ENCODE measurements at places on chromosomes 5 and 9.

DNA sequence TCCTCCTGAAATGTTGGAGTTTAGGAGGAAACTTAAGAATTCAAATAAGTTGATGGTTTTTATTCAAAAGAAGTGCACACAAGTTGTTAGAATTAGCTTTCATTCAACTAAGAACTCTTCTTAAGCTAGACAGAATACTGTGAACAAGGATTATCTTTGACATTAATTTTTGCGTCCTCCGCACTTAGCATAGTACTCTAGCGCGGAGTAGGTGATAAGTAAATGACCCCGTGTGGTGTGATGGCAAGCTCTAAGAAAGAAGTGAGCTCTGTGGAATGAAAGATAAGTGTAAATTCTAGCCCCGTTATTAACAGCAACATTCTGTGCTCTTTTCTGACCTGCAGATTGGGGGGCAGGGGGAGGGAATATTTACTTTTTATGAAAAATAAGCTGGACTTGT, 1.0 kb downstream of the BRIX1 start:
- DNase-seq = no peak

DNA sequence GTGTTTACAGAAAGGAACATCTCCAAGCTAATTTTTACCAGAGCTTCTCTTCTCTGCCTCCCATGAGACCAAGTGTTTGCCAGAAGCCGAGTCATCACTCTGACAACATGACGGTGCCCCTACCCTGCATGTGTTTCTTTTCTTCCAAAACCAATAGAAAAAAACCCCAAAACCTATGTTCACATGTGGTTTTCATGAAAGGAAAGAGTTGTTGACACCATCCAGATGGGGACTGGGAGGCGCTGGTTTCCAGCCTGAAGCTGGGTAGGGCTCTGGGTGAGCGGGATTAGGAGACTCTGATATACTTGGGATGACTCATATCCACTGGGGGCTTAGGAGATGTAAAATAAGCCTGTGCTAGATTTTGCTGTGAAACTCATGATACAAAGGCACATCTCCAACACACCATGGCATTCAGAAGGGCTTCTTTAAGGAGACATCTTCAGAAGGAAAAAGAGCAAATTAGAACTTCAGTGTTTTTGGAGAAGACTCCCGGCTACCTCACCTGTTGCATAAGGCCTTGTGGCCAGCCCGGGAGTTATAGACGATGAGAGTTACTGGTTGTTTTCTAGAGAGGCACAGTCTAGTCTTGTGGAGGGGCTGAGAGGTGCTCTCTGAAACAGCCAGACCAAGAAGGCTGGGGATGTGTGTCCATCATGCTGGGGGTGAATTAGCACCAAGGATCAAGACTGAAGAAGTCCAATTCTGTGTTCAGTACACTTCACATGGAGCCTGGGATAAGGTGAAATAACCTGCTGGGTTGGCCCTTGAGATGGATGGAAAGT, 108.9 kb upstream of the LHFPL2 start:
- DNase-seq = no peak

DNA sequence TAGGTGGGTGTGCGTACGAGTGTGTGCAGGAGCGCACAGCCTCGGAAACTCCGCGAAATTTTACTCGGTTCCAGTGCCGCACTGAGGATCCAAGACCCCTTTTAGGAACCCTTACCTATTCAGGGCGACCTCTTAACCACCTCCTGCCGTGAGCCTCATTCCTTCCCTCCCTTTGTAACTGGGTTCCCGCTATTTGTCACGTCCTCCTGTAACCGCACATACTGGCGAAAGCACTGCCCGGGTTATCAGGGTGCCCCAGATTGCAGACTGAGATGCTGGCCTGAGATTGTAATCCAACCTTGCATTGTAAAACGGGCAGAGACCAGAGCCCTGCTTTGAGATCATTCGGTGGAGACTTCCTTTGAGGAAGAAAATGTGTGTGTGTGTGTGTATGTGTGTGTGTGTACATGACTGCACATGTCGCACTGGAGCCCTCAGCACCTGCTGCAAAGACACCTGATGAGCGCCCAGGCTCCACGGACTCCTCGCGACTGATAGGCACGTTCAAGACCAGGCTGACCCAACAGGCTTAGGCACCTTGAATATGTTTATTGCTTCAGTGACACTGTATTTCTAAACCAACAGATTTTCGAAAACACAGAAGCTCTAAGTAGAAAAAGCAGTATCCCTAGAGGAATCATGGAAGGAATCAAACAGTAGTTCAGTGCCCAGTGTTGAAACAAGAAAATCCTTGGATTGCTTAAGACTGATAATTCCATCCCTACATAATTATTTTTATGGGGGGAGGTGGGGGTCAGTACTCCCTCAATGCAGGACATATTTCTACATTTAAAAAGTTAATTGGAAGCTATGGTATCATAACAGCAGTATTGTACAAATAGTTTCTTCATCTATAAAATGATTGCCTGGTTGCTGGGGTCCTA, 86.5 kb upstream of the TNFAIP8 start:
- no peak for DNase-seq

GRCh38 chr9:93368437-93368836, 83.0 kb upstream of the FAM120A start:
- no peak for DNase-seq

DNA sequence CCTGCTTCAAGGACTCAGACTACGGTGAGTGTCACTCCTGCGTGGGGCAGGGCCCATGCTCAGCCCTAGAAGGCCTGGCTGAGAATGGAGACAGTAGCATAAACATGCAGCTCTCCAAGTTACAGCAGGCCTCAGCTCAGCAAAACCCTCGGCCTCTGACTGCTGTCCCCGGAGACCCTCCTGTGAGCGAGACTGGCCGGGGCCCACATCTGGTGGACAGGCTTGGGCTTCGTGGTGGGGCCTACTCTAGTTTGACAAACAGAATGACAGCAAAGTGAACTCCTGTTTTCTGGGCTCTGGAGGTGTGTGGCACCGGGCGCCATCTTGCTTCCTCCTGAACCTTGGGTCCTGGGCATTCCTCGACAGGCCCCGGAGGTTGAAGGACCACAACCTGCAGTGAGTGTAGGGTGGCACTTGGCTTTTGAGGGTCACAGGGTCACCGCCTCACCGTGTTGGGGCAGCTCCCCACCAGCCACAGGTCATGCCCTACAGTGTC, 97.5 kb downstream of the PHF2 start:
- no peak for DNase-seq

- no peak for DNase-seq
Observed at GRCh38 chr9:125964702-125965225, 217.6 kb downstream of the PBX3 start.

DNA sequence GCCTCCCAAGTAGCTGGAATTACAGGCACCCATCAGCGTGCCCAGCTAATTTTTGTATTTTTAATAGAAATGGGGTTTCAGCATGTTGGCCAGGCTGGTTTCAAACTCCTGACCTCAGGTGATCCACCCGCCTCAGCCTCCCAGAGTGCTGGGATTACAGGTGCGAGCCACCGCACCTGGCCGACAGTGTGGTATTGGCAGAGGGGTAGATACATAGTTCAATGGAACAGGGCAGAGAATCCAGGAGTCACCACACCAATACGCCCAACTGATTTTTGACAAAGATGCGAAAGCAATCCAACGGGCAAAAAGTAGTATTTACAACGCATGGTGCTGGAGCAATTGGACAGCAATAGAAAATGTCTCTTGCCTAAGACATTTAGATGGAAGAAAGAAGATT, 164.0 kb upstream of the PPP1R26 start:
- no peak for DNase-seq

GRCh38 chr9:122180633-122181032, 20.9 kb downstream of the MORN5 start:
- no peak for DNase-seq

All from stimulated activated CD4-positive, alpha-beta T cell treated with anti-CD3 and anti-CD28 coated beads, TNF-alpha, amount 100 ng/mL, for 24 hours (primary cell).